Mammary epithelial cell (primary cell): ENCODE measurements at places on chromosomes 12 and 14.

DNA sequence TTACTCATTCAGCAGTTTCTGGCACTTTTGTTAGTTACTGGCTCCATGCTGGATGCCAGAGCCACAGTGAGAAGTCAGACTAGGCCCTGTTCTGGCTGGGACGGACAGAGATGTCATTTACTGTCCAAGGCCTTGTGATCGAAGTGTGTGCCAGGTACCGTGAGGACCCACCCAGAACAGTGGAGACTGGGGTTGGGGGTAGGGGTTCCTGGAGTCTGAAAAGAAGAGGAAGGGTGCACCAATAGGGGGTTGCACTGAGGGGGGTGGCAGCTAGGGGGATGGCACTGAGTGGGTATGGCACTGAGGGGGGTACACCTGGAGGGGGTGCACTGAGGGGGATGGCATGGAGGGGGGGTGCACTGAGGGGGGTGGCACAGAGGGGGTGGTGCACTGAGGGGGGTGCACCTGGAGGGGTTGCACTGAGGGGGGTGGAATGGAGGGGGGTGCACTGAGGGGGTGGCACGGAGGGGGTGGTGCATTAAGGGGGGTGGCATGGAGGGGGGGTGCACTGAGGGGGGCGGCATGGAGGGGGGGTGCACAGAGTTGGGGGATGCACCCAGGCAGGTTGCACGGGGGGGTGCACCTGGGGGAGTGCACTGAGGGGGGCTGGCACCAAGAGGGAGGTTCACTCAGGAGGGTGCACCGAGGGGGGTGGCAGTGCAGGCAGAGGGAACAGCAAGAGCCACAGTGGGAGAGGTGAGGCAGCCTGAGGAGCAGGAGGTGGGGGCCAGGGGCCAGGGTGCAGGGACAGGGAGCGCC, 10.6 kb upstream of the CYP46A1 start:
- DNase-seq: no peak

- peak; percentile 55 for DNase-seq
These were observed 12.5 kb upstream of the IRF2BPL start for GRCh38 chr14:77040741-77041653.

GRCh38 chr14:59320361-59320760, 131.9 kb downstream of the DAAM1 start:
- no peak for DNase-seq

DNA sequence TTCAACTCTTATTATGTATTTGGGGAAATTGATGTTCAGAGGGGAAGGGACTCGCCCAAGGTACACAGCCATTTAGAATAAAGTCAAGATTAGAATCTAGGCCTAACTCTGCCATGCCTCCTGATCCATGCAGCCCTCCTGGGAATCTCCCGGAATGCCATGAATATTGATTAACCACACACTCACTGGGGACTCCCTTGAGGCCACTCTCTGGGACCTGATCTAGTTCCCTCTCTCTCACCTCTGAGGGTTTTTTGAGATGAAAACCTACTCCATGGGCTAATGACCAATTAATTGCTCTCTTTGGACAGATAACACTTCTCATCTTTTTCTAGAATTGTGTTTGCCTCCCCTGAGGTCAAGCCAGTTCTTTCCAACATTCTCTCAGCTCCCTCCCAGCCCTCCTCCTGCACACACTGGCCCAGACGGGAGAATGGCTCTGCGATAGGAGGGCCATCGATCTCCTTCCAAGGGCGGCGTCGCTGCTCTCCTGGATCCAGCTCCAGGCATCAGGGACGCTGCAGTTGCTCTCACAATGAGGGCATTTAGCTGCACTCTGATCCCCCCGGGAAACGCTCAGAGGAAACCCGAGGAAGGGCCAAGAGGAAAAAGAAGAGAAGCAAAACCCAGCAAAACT, 22.6 kb downstream of the WSCD2 start:
- DNase-seq: no peak

- peak; percentile 65 for DNase-seq
These were observed at the start of gene RPS6KL1 for GRCh38 chr14:74922752-74923401. Gene RPS6KL1, minus strand, starts transcription at chr14:74923260. Its CDS starts 1,719 bp downstream, at chr14:74921541.

GRCh38 chr12:122036153-122036552, 14.5 kb downstream of the BCL7A start:
- no peak for DNase-seq

DNA sequence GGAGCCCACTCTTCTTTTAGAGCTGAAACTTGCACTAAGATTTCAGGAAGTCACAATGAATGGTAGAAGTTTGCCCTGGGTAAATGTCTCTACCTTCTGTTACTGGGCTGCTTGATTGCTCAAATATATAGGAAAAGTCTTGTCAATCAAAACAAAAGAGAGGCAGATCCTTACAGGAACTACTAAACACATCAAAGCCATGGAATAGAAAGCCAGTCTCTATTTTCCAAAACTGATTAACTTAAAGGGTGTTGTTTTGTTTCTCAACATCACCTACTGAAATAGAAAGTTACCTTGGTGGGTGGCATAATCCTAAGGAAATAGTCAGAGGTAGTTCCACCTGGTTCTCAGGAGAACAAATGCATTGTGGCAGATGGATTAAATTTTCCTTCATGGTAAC, at the start of gene GPHB5:
TSS of gene GPHB5 (minus strand) at position 101 of the 400 bp plus-strand sequence. CDS start 1,086 bp downstream, outside the sequence.
- no peak for DNase-seq

DNA sequence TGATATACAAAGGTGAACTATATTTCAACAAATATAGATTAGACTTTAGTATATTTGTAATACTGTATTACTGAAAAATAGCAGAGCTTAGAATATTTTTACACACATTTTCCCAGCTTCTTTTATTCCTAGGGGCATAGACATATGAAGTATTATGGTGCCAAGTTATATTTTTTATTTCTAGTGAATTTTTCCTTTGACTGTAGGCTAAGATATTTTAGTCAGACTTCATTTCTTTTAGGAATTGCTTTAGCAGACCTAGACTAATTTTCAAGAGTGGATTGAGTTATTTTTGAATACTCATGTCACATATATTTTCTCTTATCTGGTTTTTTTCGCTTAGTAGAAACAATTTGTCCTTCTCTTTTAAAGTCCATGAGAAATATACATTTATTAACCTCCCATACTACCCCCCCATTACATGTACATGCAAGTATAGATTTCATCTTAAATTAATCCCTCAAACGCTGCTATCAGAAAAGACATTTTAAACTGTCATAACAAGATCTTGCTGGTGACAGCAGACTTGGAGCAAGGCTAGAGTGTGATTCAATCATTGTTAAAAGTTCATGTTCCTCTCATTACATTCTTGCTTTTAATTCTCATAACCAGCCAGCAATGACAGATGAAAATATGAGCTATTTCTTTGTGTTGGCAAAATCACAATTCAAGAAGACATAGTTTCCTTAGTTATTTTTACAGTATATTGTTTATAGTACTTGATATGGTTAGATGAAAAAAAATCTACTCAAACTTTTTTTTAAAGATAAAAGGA, 456.1 kb downstream of the AEBP2 start:
- no peak for DNase-seq

- DNase-seq: peak; percentile 22
These were observed 58.2 kb downstream of the DHRS2 start for GRCh38 chr14:23694085-23694948.

DNA sequence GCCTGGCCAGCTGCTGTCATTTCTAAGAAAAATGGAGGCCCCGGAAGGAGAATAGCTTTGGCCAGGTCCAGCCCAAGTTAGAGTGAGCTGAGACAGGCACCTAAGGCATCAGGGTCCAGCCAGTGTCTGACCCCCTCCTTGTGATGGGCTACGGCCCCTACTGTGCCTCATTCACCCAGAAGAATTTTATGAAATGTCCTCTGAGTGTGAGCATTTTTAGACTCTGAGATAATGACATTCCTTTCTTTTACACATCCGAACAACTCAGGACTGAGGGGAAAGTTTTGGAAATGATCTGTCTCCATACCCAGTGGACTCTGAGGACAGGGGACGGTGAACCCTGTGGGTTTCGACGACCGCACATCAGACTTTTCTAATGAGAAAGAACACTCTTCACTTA, 50.4 kb downstream of the SLC24A4 start:
- DNase-seq: no peak

GRCh38 chr12:107027636-107028053, 40.7 kb upstream of the MTERF2 start:
- DNase-seq: peak; percentile 91

DNA sequence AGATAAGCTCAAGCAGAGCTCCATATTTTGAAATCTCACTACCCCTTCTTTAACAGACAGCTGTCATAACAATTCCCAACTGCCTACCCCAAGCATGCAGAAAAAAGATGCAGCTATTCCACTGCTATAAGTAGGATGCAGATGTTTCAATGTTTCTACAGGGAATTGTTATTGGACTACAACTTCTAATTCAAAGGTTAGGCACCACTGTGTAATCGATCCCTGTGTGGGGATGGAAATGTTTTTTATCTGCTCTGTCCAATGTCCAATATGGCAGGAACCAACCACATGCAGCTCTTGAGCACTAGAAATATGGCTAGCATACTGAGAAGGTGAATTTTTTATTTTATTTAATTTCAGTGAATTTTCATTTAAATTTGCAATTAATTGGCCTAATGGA, 208.6 kb downstream of the SLC2A13 start:
- no peak for DNase-seq

- DNase-seq: no peak
These were observed 63.1 kb upstream of the LIN7A start for GRCh38 chr12:81000831-81001230.

- DNase-seq: peak; percentile 78
These were observed at the start of gene ZNF839 for GRCh38 chr14:102319351-102320032. Gene ZNF839, plus strand, starts transcription at chr14:102319746. Its CDS starts 20 bp downstream, at chr14:102319766.

- no peak for DNase-seq
These were observed 2.3 kb downstream of the WNT1 start for GRCh38 chr12:48980389-48980952.

DNA sequence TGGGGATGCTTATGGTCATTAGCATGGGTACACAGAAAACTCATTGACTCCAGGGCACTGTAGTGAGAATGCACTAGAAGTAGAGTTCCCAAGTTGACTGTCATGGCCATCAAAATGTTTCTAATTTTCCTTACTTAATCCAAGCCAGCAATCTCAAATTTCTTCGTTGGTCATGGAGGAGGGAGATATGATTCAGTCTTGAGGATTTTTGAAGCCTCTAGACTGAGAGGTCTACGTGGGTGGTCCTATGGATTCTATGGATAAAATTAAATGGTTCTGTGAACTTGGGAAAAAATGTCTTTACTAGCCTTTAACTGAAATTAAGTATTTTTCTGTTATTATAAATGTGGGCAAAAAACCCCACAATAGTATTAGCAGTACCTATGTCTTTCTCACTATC, 508.5 kb downstream of the FUT8 start:
- no peak for DNase-seq

DNA sequence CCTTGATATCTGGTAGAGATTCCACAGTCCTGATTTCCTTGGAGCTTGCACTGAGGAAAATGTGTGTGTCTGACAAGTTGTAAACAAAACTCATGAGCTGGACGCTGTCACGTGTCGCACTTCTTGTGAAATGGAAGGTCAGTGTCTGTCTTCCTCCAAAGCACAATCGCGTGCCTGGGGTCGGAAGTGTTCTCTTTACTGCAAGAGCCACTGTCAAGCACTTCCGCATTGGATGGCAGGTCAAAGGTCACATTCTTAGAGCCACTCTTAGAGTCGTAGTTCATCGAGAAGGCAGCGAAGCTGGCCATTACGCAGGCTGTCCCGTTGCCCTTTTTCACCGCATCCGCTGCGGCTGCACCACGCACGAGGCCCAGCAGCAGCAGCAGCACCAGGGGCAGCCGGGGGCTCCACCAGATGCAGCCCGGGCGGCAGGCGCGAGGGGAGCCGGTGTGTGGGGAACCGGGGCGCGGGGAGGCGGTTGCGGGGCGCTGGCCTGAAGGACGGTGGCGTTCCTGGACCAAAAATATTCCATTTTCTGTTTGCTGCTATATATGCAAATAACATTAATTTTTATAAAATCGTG, 45.0 kb downstream of the LRTM2 start:
- DNase-seq: no peak

GRCh38 chr12:47316609-47317049, 236.9 kb upstream of the AMIGO2 start:
- DNase-seq: no peak

DNA sequence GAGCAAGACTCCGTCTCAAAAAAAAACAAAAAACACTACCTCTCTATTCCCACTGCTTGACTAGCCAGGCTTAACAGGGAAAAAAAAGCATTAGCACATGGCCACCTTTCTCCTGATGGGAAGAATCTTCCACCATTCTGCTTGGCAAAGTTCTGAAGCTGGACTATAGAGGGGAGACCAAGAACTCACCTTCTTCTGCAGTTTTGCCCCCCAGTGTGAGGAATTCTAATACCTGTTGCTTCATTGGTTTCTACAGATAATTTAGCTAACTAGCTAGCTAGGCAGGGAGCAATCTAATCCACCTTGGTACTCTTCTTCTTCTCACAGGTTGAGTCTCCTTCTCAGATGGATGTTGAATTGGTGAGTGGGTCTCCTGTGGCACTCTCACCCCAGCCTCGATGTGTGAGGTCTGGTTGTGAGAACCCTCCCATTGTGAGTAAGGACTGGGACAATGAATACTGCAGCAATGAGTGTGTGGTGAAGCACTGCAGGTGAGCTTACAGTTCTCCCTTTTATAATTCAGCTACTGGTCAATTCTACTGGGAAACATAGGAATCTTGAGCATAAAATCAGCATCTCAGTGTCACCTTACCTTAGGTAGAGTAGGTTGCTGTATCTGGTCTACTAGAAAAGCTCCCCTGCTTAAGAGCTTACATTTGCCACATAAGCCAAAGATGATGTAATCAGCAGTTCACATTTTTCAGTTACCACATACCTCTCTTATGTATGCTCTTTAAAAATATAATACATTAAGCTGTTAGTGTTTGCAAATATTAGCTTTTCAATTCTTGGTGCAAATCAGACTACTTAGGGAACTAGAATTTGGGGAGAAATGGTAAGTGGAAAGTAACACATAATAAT, 16.0 kb downstream of the METTL3 start:
- DNase-seq: no peak

DNA sequence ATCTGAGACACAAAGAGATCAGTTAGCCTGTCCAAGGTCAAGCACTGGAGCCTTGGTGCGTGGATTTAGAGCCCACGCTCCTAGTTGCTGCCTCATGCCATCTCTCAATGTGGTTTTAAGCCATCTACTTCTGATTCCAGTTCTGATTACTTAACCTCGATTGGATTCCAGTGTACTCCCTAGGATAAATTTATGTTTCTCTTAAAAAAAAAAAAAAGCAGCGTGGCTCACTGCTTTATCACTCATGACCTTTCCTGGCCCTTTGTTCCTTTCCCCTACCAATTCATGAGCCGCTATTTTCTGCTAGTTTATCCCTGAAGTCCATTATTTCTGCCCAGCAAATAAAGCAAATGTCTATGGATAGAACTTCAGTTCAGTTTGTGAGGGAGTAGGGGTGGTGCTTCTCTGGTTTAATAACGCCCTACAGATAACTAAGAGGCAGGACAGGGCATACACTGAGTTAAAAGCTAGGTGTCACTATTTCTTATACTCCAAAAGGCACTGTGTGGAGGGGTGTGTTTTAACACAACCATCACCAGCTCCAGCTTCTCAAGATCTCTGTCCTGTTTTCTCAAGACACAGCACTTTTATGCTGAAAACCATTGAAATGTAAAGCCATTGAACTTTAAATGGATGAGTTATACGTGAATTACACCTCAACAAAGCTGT, 9.8 kb upstream of the PARP11 start:
- peak; percentile 26 for DNase-seq

DNA sequence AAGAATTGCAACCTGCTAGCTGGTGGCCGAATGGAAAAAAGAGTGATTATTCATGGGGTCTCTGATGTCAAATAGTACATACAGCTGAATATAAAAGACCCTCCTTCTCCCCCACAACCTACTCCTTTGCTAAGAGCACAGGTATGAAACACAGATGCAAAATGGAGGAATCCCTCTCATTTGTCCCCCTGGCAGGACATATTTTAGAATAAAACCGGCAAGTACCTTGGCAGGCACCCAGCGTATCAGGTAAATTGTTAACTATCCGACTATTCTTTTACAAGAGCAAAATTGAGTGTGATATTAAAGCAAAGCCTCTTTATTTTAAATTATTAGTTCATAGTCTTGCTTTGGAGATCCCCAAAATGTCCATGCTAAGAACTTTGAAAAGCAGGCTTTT, 73.7 kb upstream of the USP44 start:
- DNase-seq: no peak
